ENCODE measurements at places on chromosomes 13 and 19. TPM values are rescaled to one million over a fixed set of nuclear protein-coding genes. Genes with fewer than 3 reads are reported as not detected.

DNA sequence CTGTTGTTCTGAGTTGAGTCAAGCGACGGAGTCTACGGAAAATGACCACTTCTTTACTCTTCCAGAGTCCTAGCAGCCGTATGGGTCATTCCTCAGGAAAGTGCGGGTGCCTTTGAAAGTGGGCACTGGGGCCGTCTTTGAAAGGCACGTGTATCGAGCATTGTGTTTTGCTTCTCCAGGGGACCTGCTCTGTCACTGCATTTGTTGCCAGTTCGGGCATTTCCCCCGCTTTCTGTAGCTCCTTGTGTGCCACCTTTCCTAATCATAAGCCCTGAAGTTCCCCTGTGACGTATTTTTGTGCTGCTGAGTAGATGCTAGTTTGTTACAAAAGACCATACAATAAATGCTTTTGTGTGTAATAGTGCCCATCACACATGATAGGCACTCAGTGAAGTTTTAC is 24.4 kb downstream of the SPATA13 start:
- H3K27me3 ChIP-seq, result no peaks in the 10 kb centered on the region
- H3K4me3 ChIP-seq, result no peak overlapping the region
- no peak for DNase-seq
- H3K36me3 ChIP-seq, result peaks cover 20% of the 10 kb centered on the region

DNA sequence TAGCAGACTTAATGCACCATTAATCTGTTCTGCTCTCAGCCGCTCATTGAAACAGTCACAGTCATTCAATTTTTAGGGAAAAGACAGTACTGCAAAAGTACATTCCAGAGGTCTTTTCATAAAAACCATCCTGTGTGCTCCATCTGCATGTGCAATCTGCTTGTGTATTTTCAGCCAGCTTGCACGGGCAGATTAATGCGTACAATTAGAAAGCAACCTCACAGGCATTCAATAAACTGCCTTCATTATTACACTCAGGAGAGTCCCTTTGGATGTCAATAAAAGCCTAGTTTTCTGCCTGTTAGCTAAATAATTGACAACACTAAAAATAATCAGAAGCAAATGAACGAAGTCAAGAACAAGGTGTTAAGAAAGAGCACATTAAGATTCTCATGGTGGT is 41.9 kb downstream of the EPSTI1 start:
- H3K27me3 ChIP-seq, result no peaks in the 10 kb centered on the region
- H3K4me3 ChIP-seq, result no peak overlapping the region
- H3K27ac ChIP-seq, result no peak overlapping the region
- peaks cover 87% of the 10 kb centered on the region for H3K36me3 ChIP-seq

Gene GPC6
- not detected for total RNA-seq

DNA sequence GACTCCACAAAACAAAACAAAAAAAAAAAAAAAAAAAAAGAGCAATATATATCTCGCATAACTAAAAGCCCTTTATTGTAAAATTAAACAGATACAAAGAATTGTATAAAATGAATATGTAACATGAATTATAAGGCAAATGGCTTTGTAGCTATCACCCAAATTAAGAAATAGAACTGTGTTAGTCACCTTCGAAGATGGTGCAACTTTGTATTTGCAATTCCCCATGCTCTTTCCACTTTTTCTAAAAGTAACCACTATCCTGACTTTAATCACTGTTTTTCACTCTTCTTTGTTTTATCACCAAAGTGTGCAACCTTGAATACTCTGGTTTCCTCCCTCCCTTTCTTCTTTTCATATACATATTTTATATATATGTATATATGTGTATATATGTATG is 57.1 kb upstream of the HTR2A start:
- H3K27me3 ChIP-seq, result peaks cover 13% of the 10 kb centered on the region
- H3K36me3 ChIP-seq, result no peaks in the 10 kb centered on the region
- no peak overlapping the region for H3K4me3 ChIP-seq
- no peak for DNase-seq

GRCh38 chr19:613732-614567 is 19.4 kb downstream of the POLRMT start:
- no peak for DNase-seq
- no peak overlapping the region for H3K27ac ChIP-seq
- peaks cover 2% of the 10 kb centered on the region for H3K27me3 ChIP-seq
- H3K4me1 ChIP-seq, result peaks cover 20% of the 10 kb centered on the region
- no peak overlapping the region for H3K4me3 ChIP-seq
- peaks cover 9% of the 10 kb centered on the region for H3K36me3 ChIP-seq

GRCh38 chr13:22717036-22717435 is 463.7 kb upstream of the SGCG start:
- H3K27ac ChIP-seq, result no peak overlapping the region
- no peaks in the 10 kb centered on the region for H3K27me3 ChIP-seq
- no peaks in the 10 kb centered on the region for H3K36me3 ChIP-seq
- H3K4me3 ChIP-seq, result no peak overlapping the region
- no peaks in the 10 kb centered on the region for H3K4me1 ChIP-seq

Gene ADGRE2
- total RNA-seq, result 0.49 TPM

Gene SNRPA
- 193 TPM for total RNA-seq

DNA sequence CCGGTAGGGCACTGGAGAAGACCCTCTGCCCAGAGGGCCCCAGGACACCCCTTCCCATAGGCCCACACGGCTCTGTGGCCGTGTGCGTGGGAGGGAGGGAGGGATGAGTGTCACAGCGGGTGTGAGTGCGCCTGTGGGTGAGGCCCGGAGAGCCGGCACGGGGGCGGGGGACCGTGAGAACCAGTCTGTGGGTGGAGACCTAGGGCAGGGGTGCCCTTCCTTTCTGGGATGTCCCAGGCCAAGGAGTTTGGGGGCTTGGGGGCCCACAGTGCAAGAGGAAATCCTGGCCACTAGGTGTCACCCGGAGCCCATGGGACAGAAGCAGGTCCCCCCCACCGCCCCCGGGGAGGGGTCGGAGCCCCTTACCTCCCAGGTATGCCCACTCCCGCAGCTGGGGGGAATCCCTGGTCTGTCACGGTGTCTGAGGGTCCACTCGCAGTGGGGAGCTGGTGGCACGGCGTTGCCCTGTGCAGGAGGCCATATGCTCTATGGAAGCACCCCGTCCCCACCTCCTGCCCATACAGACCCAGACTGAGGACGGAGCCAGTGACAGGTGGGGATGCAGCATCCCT is 16.0 kb upstream of the SLC7A10 start:
- H3K4me3 ChIP-seq, result no peak overlapping the region
- peaks cover 5% of the 10 kb centered on the region for H3K27me3 ChIP-seq
- H3K4me1 ChIP-seq, result peaks cover 3% of the 10 kb centered on the region

All from activated CD8-positive, alpha-beta memory T cell treated with anti-CD3 and anti-CD28 coated beads, Interleukin-2, amount 10 ng/mL, durations not matched to agents 7 days and 5 days (primary cell).